Cardiac muscle cell (in vitro differentiated cells and primary cell): ENCODE measurements at places on chromosomes 1 and 21. TPM values are rescaled to one million over a fixed set of nuclear protein-coding genes. Genes with fewer than 3 reads are reported as not detected.

Gene TFF3
- polyA plus RNA-seq: 0.38 TPM in 1 of 2 replicates, not detected in the other

Gene COL16A1
- polyA plus RNA-seq: 67.7 and 119 TPM in 2 replicates

Gene PLPPR4
- 3.7 and 4.7 TPM in 2 replicates for polyA plus RNA-seq

Gene SLC1A7
- polyA plus RNA-seq: 0.15 TPM in 1 of 2 replicates, not detected in the other

Gene ALX3
- not detected in 2 replicates for polyA plus RNA-seq

Gene TSSK3
- polyA plus RNA-seq: 4.5 and 4.7 TPM in 2 replicates

Gene SPATA45
- 0.52 TPM in 1 of 2 replicates, not detected in the other for polyA plus RNA-seq

Gene C1orf115
- 5.3 and 9.7 TPM in 2 replicates for polyA plus RNA-seq

Gene HRNR
- polyA plus RNA-seq: not detected in 2 replicates

Gene NES
- 86.5 and 89.3 TPM in 2 replicates for polyA plus RNA-seq

Gene SLC44A5
- 6.9 and 7.9 TPM in 2 replicates for polyA plus RNA-seq

Gene CLCN6
- 15.8 and 31.8 TPM in 2 replicates for polyA plus RNA-seq

Gene PMF1
- polyA plus RNA-seq: 133 and 151 TPM in 2 replicates

Gene S100A2
- 2.3 and 3.7 TPM in 2 replicates for polyA plus RNA-seq

Gene IL19
- polyA plus RNA-seq: not detected in 2 replicates

Gene COL11A1
- 26.6 and 37.4 TPM in 2 replicates for polyA plus RNA-seq

Gene CD84
- polyA plus RNA-seq: not detected in 2 replicates

Gene LYPD8
- not detected in 2 replicates for polyA plus RNA-seq

Gene TTC34
- not detected in 2 replicates for polyA plus RNA-seq

Gene CENPF
- polyA plus RNA-seq: 9.7 and 75.1 TPM in 2 replicates

Gene KANK4
- polyA plus RNA-seq: 0.65 and 2.8 TPM in 2 replicates

Gene FMO5
- 0.75 and 1.3 TPM in 2 replicates for polyA plus RNA-seq

Gene TNFRSF4
- 0.10 TPM in 1 of 2 replicates, not detected in the other for polyA plus RNA-seq

Gene NAV1
- 99.0 and 127 TPM in 2 replicates for polyA plus RNA-seq

Gene MAEL
- polyA plus RNA-seq: 0.79 and 2.5 TPM in 2 replicates

Gene KRTAP7-1
- polyA plus RNA-seq: not detected in 2 replicates

Gene GPR89B
- 18.9 and 22.1 TPM in 2 replicates for polyA plus RNA-seq

Gene FAM163A
- 0.06 TPM in 1 of 2 replicates, not detected in the other for polyA plus RNA-seq

Gene SELENBP1
- 43.6 and 69.0 TPM in 2 replicates for polyA plus RNA-seq

Gene TENT5C
- 0.19 and 1.1 TPM in 2 replicates for polyA plus RNA-seq

Gene ZMYND12
- 0.21 and 1.9 TPM in 2 replicates for polyA plus RNA-seq

Gene ZCCHC17
- 74.4 and 76.1 TPM in 2 replicates for polyA plus RNA-seq

Gene TPTE
- polyA plus RNA-seq: not detected in 2 replicates

Gene NCAM2
- polyA plus RNA-seq: 0.04 and 2.6 TPM in 2 replicates

Gene PEF1
- polyA plus RNA-seq: 89.3 and 109 TPM in 2 replicates

Gene TNNT2
- 7,307 and 9,291 TPM in 2 replicates for polyA plus RNA-seq

Gene PGBD5
- 0.40 TPM in 1 of 2 replicates, not detected in the other for polyA plus RNA-seq

Gene CFAP45
- polyA plus RNA-seq: not detected in 2 replicates

Gene GSTM5
- polyA plus RNA-seq: not detected in 2 replicates

Gene LORICRIN
- 0.19 TPM in 1 of 2 replicates, not detected in the other for polyA plus RNA-seq

Gene COL8A2
- 0.05 TPM in 1 of 2 replicates, not detected in the other for polyA plus RNA-seq

Gene DDR2
- 0.21 and 1.3 TPM in 2 replicates for polyA plus RNA-seq

Gene NPL
- polyA plus RNA-seq: 1.9 and 3.4 TPM in 2 replicates

Gene BRINP3
- polyA plus RNA-seq: 5.0 and 10.8 TPM in 2 replicates

Gene LCE1E
- not detected in 2 replicates for polyA plus RNA-seq

Gene C1orf116
- polyA plus RNA-seq: 0.29 TPM in 1 of 2 replicates, not detected in the other

Gene TCHH
- polyA plus RNA-seq: not detected in 2 replicates

Gene CD1B
- not detected in 2 replicates for polyA plus RNA-seq

Gene UBXN10
- 0.79 and 1.3 TPM in 2 replicates for polyA plus RNA-seq

Gene FAM177B
- polyA plus RNA-seq: not detected in 2 replicates

Gene S100A9
- polyA plus RNA-seq: 3.0 TPM in 1 of 2 replicates, not detected in the other

Gene CITED4
- 180 and 207 TPM in 2 replicates for polyA plus RNA-seq

Gene TMPRSS3
- not detected in 2 replicates for polyA plus RNA-seq

Gene WNT4
- 0.36 TPM in 1 of 2 replicates, not detected in the other for polyA plus RNA-seq

Gene DMRTA2
- 0.27 TPM in 1 of 2 replicates, not detected in the other for polyA plus RNA-seq
